ENCODE measurements at places on chromosomes 12 and 14.
A peak's percentile ranks its signal among the peaks of the same experiment; 100 is the strongest.

GRCh38 chr12:69694123-69694522 is 5.0 kb downstream of the BEST3 start:
- H3K27me3 ChIP-seq = peaks cover 10% of the 10 kb centered on the region
- DNase-seq = no peak
- H3K4me1 ChIP-seq = no peaks in the 10 kb centered on the region
- no peak overlapping the region for H3K4me3 ChIP-seq
- no peak overlapping the region for H3K27ac ChIP-seq

DNA sequence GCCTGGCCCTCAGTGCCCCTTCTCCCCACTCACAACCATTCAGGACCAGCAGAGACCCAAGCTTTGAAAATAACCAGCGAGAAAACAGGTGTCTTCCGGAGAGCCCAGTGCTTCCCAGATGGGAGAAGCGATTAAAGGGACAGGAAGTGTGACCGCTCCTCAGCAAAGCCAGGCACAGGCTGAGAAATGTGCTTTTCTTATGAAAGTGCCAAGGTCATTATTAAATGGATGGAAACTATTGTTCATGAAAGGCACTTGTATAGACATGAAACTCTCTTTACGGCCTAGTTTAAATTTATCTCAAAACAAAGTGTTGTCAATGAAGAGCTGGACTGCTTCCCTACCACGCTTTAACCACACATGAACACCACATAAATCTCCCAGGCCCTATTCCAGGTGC is 210.4 kb downstream of the SPTSSA start:
- no peak for DNase-seq
- H3K4me1 ChIP-seq = no peaks in the 10 kb centered on the region
- no peaks in the 10 kb centered on the region for H3K27me3 ChIP-seq

GRCh38 chr12:60930151-60930550 is 1330.1 kb upstream of the USP15 start:
- no peaks in the 10 kb centered on the region for H3K4me1 ChIP-seq
- H3K27me3 ChIP-seq = no peaks in the 10 kb centered on the region
- no peak for DNase-seq
- no peaks in the 10 kb centered on the region for H3K36me3 ChIP-seq

DNA sequence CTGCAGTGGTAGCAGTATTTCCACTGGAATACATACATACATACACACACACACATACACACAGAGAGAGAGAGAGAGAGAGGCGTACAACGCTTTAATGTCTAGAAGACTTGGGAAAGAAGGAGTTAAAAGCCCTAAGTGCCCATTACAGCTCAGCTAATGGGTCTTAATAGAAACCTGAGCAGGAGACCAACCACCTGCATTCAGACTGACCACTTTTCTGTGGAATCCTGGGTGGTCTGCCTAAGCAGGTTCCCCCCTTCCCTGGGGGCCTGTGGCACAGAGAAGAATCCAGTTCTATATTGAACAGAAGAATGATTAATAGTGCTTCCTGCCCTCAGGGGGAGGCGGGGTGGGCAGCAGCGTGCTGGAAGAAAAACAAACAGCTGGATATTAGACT is 312.4 kb upstream of the PRKD1 start:
- H3K4me1 ChIP-seq = no peaks in the 10 kb centered on the region
- no peak overlapping the region for H3K27ac ChIP-seq
- DNase-seq = no peak

GRCh38 chr14:103127356-103127755 is 4.1 kb downstream of the TNFAIP2 start:
- H3K36me3 ChIP-seq = no peaks in the 10 kb centered on the region
- no peak for DNase-seq
- no peak overlapping the region for H3K4me3 ChIP-seq
- no peak overlapping the region for H3K27ac ChIP-seq

DNA sequence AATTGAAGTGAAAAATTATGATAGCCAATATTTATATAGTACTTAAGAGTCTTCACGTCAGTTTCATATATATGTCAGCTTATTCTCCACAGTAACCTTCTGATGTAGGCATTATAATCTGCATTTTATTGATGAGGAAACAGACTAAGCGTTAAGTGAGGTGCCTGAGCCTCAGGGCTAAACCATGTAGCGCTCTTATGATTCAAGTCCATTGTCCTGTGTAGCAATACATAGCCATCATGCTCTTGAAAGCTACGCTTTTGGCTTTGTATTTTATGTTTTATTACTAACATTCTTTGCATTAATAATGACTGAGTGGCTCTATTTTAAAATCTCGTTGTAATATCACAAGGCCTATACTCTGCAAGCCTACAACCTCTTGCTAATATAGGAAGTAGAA is 79.0 kb downstream of the ANO6 start:
- H3K4me3 ChIP-seq = no peak overlapping the region
- DNase-seq = no peak
- H3K36me3 ChIP-seq = no peaks in the 10 kb centered on the region

- H3K27ac ChIP-seq = no peak overlapping the region
- no peaks in the 10 kb centered on the region for H3K4me1 ChIP-seq
- no peak for DNase-seq
Measured at GRCh38 chr12:59182658-59183455, 262.6 kb upstream of the LRIG3 start.

DNA sequence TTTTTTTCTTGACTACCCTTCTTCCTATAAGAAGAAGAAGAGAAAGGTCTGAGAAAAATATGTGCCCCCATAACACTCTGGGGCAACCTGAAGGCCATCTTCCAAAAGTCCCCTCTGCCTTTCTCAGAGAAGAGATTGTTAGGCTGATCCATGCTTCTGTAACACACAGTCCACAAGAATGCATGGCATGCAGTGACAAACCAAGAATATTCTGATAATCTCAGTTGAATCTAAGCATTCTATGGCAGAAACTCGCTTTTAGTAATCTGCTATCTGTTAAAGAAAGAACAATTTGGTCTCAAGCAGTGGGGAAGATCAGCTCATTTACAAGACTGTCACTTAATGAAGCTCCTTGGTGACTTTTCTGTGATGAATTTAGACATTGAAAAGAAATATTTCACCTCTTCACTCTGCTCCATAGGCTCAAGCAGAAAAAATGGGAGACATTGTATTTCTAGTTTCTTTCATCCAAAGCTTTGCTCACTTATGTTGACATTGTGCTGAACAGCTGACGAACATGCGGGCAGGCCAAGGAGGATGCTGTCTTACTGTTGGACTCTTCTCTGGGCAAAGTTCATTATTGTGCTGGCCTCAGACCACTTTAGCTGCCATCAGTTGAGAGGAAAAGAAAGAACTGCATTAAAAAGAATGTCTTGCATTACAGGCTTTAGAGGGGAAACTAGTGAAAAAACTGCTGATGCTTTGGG is 957.1 kb downstream of the DIO2 start:
- no peaks in the 10 kb centered on the region for H3K27me3 ChIP-seq
- no peak overlapping the region for H3K27ac ChIP-seq
- H3K36me3 ChIP-seq = no peaks in the 10 kb centered on the region

- H3K27ac ChIP-seq = no peak overlapping the region
- no peak for DNase-seq
- no peak overlapping the region for H3K4me3 ChIP-seq
Measured at GRCh38 chr12:106865683-106866082, 90.0 kb upstream of the TMEM263 start.

GRCh38 chr12:48163150-48163747 is 5.9 kb upstream of the ASB8 start:
- no peaks in the 10 kb centered on the region for H3K36me3 ChIP-seq
- no peak overlapping the region for H3K27ac ChIP-seq
- DNase-seq = no peak

GRCh38 chr12:3673981-3674708 is 78.8 kb downstream of the CRACR2A start:
- no peak overlapping the region for H3K4me3 ChIP-seq
- no peak overlapping the region for H3K27ac ChIP-seq
- no peaks in the 10 kb centered on the region for H3K4me1 ChIP-seq

DNA sequence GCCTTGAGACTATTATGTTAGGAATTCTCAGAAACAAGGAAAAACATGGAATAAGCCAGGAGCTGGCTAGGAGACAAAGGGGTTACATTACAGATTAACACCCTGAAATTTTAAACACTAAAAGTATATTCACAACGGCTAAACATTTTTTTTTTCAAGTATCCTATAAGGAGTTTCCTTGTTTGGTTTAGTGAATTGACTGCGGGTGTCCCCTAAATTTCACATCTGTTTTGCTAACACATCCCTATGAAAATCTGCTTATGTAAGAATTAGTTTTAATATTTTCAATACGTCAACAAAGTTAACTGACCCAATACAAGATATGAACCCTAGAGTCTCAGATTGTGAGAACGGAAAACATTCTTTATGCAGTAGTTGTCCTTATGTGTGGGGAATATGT is 19.0 kb downstream of the TAOK3 start:
- H3K27ac ChIP-seq = no peak overlapping the region
- DNase-seq = no peak
- peaks cover 12% of the 10 kb centered on the region for H3K36me3 ChIP-seq
- no peak overlapping the region for H3K4me3 ChIP-seq

- DNase-seq = no peak
- no peaks in the 10 kb centered on the region for H3K4me1 ChIP-seq
- no peaks in the 10 kb centered on the region for H3K27me3 ChIP-seq
- H3K36me3 ChIP-seq = no peaks in the 10 kb centered on the region
- no peak overlapping the region for H3K4me3 ChIP-seq
Measured at GRCh38 chr12:68276402-68276930, 23.1 kb upstream of the IL22 start.

DNA sequence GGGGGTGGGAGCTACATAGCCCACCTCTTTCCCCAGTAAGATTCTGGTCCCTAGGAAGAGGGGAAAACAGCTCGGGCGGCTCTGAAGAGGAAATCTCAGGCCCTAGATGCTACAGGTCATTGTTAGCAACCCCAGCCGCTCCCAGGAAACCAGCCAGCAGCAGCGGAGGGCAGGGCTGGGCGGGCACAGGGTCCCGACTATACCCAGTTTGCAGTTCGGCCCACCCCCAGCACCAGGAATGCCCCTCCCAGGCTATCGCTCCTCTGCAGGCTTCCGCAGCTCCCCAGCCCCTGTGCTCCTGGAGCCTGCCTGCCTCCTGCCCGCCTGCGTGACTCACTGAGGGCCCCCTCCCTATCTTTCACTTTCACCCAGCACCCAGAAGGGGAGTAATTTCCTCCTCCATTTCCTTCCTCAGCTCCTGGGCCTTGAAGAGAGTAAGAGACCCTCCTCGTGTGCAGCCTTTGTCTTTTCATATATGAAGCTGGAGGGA is 27.2 kb upstream of the PNMA1 start:
- peaks cover 40% of the 10 kb centered on the region for H3K36me3 ChIP-seq
- peaks cover 60% of the 10 kb centered on the region for H3K4me1 ChIP-seq
- no peaks in the 10 kb centered on the region for H3K27me3 ChIP-seq
- peak overlapping the region; percentile 94 for H3K27ac ChIP-seq

- no peak for DNase-seq
- no peaks in the 10 kb centered on the region for H3K27me3 ChIP-seq
- no peaks in the 10 kb centered on the region for H3K4me1 ChIP-seq
- no peak overlapping the region for H3K4me3 ChIP-seq
Measured at GRCh38 chr14:78135450-78135891, 34.7 kb upstream of the NRXN3 start.

DNA sequence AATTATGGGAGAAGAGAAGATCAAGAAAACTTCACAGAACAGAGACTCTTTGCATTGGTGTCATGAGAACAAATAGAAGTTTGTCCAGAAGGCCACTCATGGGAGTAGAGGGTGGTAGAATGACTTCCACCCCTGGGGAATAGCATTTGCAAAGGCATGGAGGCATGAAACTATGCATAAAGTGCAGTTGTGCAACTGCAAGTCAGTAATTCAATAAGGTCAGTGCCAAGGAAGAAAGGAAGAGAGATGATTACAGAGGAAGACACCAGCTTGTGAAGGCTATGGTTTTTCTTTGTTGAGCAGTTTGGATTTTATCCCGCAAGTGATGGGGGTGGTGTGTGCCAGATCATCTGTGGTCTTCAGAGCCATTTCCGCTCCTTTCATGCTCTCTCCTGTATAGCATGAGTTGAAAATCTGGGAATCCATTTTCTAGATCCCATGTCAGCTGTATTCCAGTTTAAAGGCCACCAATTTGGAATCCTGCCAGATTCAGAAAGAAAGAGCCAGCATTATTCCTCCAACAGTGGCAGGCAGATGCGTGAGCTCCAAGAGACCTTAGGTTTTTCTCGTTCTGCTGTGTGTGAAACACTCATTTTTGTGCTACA is 67.6 kb upstream of the GRIN2B start:
- H3K27me3 ChIP-seq = no peaks in the 10 kb centered on the region
- no peaks in the 10 kb centered on the region for H3K4me1 ChIP-seq
- no peak overlapping the region for H3K4me3 ChIP-seq
- no peak overlapping the region for H3K27ac ChIP-seq

- H3K27me3 ChIP-seq = peaks cover 18% of the 10 kb centered on the region
- DNase-seq = no peak
- H3K4me3 ChIP-seq = no peak overlapping the region
- no peaks in the 10 kb centered on the region for H3K36me3 ChIP-seq
Measured at GRCh38 chr14:93975791-93976476, 436 bp downstream of the ASB2 start.

- DNase-seq = no peak
- H3K27me3 ChIP-seq = no peaks in the 10 kb centered on the region
- no peaks in the 10 kb centered on the region for H3K4me1 ChIP-seq
- H3K36me3 ChIP-seq = no peaks in the 10 kb centered on the region
- H3K4me3 ChIP-seq = no peak overlapping the region
Measured at GRCh38 chr12:60689137-60689536, 1093.3 kb downstream of the SLC16A7 start.

DNA sequence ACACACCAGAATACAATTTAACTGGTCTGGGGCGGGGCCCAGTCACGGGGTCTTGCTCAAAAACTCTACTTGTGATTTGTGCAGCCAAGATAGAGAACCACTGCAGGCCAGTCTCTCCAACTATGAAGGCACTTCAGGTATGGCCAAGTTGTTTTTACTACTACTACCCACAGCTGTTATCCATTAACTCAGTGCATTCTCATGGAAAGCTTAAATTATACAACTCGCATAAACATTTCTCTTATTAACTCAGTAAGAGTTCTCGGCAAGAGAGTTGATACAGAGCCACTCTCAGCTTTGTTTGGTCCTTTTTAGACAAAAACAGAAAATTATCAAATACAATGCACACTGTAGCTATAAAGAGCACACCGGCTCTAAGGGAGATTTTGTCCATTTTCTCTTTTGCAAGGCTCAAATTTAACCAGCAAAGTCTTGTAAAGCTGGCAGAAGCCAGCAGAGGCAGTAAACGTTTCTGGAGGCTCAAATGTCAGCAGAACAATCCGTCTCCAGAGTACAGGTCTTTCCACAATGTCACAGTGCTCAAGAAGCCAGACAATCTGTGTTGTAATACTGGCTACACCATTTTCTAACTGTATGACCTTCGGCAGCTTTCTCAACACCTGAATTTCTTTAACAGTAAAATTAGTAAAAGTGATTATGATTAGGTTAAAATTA is 85.9 kb downstream of the PTGER2 start:
- peak overlapping the region; percentile 34 for H3K27ac ChIP-seq
- peaks cover 43% of the 10 kb centered on the region for H3K4me1 ChIP-seq
- no peak for DNase-seq
- no peaks in the 10 kb centered on the region for H3K27me3 ChIP-seq
- no peak overlapping the region for H3K4me3 ChIP-seq

- H3K27me3 ChIP-seq = no peaks in the 10 kb centered on the region
- H3K27ac ChIP-seq = no peak overlapping the region
- H3K4me3 ChIP-seq = no peak overlapping the region
- H3K36me3 ChIP-seq = no peaks in the 10 kb centered on the region
Measured at GRCh38 chr12:105419606-105420005, 89.1 kb downstream of the C12orf75 start.

- H3K4me1 ChIP-seq = no peaks in the 10 kb centered on the region
- no peak for DNase-seq
- H3K36me3 ChIP-seq = no peaks in the 10 kb centered on the region
- no peaks in the 10 kb centered on the region for H3K27me3 ChIP-seq
- H3K27ac ChIP-seq = no peak overlapping the region
Measured at GRCh38 chr12:14731821-14732220, 35.4 kb upstream of the GUCY2C start.
